Activated naive CD4-positive, alpha-beta T cell treated with Interleukin-2 at 50 U/mL for 16 hours (primary cell): ENCODE measurements at places on chromosomes 1 and 21.

- peak; percentile 41 for DNase-seq
These were observed 1.4 kb downstream of the PMF1 start for GRCh38 chr1:156214024-156214748.

DNA sequence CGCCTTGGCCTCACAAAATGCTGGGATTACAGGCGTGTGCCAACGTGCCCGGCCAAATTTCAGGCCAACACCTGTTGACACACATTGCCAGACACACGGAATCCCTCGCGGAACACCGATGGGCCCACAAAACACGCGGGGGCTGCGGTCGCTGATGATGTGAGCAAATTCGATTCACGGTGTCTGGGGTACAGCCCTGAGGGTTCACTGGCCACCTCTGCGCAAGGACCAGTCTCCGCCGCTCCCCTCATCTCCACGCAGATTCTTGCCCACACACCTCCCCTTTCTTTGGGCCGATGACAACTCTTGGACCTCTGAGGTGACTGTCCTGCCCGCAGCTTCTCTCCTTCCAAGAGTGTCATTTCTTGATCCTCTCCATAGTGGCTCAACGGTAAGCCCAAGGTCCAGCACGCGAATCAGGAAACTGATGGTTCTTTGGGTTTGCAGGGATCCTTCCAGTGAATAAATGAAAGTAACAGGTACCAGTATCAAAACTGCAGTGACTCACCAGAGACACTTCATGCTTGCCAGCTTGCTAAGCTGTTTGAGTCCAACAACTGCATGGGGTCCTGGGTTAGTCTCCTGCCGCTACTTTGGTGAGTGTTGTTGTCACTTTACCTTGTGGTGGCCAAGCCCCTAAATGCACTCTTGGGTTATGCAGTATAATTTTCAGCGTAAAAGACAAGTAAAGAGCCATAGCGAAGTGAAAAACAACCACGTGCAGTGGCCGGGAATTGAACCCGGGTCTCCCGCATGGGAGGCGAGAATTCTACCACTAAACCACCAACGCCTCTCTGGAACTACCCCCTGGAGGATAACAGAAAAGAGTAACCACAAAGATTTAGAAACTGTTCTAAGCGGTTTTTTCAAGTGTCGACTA is 11.0 kb upstream of the RNU1-3 start:
- peak; percentile 66 for DNase-seq

DNA sequence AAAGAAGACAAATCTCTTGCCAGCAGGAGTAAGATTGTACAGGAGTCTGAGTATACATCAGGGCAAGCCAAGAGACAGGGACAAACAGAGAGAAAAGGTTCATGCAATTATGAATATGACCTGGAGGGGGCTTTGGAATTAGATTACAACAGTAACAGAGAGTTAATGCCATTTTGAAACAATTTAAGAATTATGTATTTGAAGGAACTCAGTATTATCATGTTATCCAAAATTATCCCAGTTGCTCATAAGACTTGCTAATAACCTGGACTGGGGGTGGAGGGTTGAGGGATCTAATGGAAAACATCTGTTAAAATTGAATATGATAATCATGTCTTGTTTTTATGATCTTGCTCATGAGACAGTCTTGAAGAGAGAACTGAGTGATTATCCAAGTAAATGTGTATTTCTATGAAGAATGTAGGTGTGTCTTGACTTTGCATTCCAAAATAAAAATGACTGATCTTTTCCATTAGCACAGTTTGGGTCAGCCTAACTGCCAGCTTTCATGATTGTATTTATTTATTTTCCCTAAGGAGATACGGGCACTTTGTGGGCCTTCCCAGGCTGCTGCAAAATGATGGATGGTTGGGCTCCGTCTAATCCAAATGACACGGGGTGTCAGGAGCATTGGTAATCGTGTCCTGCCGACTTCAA is 117.7 kb downstream of the ERG start:
- no peak for DNase-seq

DNA sequence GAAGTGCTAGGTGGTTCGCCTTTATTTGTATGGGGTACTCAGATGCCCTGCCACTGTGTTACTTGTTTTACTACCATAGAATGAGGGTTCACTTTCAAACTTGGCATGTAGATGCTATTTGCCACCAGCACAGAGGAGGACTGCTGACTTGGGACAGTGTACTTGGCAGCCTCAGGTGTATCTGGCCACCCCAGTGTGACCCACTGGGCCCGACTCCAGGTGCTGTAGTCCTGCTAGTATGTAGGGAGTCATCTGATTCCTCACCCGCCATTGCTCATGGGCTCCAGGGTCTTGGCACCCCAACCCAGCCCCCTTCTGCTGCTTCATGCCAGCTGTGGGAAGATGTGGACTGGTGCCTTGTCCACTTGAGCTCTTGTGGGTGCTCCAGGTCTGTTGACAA is 40.0 kb downstream of the ZNF678 start:
- no peak for DNase-seq

- no peak for DNase-seq
These were observed 16.4 kb downstream of the LDLRAD1 start for GRCh38 chr1:54001591-54001990.

- no peak for DNase-seq
These were observed 73.4 kb upstream of the F3 start for GRCh38 chr1:94614996-94615395.

DNA sequence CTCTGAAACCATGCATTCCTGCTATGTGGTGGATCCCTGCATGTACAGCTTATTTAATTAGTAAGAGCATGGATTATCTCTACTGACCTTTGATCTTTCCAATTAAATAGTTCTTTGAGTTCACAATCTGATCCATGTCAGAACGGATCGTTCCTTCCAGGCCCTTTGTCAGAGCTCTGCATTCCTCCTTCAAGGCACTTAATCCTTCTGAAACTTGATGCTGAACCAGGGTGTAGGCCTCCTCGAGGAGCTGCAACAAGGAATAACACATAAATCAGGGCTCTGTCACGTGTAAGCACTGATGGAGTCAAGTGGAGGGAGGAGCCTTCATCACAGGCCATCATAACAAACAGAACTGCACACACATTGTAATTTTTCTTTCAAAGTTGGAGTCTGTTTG is 68.4 kb upstream of the EDEM3 start:
- no peak for DNase-seq

DNA sequence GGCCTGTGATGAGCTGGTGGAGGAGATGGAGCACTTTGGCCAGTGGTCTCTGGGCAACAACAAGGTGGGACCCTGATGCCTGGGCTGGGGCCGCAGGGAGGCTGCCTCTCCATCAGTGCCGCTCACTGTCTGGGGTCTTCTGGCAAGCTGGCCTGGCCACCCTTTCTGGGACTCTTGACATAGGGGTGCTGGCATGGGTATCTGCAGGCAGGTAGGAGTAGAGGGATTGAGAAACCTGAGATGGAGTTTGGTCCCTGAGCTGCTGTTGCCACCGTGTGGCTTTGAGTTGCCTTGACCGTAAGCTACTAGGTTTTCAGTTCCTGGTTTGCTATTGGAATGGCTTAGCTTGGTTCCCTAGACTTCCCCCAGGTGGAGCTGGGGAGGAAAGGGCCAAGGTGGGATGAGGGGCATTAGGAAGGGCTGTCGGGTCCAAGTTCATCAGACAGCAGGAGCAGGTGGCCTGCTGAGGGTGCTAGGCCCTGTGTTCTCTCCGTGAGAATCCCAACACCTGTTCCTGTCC is 13.2 kb upstream of the MFN2 start:
- DNase-seq: no peak

GRCh38 chr1:230857077-230857476 is 11.2 kb downstream of the C1orf198 start:
- no peak for DNase-seq

DNA sequence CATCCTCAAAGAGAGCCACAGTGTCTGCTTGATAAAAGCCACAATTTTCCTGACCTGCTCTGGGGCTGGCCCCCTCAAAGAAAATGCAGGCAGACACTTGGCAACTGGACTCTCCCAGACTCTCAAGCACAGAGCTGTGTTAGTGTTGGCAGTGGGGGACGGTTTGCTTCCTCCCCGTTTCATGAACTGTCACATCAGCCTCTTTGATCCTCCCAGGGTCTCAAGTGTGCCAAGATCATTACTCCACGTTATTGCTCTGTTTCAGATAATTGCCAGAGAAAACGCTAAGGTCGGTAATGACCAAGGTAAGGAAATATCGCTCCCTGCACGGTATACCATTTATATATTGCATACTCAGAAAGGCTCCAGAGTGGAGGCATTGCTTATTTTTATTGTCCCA is 138.8 kb downstream of the NTMT2 start:
- no peak for DNase-seq

DNA sequence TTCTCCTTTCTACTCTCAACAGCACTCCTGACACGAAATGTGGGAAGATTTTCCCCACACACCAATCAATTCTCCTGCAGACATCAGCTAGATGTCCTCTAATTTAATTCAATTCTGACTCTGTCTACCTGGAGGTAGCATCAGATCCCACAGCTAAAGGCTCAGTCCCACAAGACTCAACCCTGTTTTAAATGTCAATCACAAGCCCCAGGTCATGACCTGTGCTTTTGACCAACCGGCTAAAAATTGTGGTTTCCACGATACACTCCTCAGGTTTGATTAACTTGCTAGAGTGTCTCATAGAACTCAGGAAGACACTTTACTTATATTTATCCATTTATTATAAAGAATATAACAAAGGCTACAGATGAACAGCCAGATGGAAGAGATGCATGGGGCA is 27.4 kb downstream of the IL23R start:
- no peak for DNase-seq

- no peak for DNase-seq
These were observed 188.3 kb upstream of the EDN2 start for GRCh38 chr1:41672641-41673361.

DNA sequence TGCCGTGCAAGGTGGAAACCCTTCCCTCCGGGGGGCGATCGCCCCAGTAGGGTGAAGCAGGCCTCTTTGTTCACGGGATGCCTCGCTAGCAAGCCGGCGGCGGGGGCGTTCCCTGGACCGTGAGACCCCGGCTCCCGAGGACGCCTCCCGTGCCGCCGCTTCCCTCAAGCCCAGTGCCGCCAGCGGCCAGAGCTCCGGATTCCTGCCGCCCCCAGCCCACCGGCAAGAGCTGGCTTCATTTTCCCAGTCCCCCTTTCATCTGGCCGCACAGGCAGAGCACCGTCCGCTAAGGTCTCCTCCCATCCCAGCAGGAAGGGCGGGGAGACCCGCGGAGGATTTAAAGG is 16.3 kb downstream of the IER5 start:
- peak; percentile 43 for DNase-seq

GRCh38 chr1:11318982-11319381 is 46.0 kb downstream of the UBIAD1 start:
- no peak for DNase-seq

DNA sequence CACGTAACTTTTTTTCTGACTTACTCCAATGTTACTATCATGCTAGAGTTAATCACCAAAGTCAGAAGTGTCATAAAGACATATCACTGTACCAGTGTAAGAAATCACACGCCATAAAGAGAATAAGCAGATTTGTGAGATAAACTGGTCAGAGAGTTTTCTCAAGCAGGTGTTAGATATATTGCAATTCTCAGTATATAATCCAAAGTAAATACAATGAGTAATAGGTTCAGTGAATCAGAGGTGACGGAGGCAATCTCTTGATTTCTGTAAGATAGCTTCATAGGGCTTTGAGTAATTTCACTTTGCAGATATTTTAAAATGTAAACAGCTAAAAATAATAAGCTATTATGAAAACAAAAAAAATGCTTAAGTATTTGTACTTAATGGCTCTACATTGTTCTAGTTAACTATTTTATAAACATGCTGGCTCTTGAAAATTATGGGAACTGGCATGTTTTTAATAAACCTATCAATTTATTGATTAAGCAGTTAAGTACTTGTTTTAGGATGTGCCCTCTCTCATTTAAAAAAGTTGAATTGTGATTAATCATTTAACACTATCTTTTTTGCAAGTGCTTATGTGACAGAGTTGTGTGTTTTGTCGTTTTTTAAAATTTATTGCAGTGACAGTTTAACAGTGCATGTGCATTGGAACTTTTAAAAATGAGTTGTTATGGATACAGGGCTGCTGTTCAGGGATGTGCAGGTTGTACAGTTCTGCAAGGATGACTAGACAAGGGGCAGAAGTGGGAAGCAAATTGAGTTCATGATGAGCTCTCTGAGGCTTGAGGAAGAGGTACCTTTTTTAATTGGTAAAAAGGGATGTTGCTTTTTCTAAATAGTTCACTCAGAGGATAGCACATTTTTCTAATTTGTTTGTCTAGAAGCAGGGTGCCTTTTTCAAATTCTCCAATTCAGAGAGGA is 119.1 kb downstream of the USP25 start:
- DNase-seq: no peak

- peak; percentile 31 for DNase-seq
These were observed 3.5 kb downstream of the FMO2 start for GRCh38 chr1:171188388-171189266.

DNA sequence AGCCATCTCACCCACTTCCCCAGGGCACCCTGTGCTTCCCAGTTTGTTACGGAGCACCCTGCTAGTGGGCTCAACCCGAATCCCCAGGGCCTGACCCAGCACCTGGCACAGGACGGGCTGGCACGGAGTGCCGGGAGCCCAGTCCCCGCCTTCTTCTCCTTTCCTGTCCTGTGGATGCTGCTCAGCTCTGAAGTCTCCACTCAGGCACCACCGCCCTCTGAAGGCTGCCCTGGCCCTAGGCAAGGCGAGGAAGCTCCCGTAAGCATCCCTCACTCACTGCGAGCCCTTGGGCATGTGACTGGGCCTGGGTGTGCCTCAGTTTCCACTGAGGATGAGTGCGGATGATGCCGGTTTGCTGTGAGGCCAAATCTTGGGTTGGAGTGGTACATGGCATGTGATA is 21.8 kb downstream of the SLC1A7 start:
- no peak for DNase-seq

DNA sequence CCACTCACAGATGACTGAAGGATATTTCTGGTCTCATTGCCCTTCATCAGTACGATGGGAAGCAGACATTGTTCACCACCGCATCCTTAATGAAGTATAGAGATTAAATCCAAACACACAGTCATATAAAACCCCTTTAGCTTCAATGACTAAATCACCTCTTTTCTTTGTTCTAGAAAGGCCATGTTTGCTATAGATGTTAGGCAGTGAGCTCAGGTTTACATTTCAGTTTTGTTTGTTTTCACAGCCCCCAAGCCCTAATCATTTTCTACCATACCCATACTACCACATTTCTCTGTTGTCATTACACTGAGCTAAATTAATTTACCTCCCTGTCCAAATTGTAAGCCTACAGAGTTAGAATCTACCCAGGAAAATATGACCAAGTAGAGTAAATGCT is 385.1 kb downstream of the NTNG1 start:
- DNase-seq: no peak

DNA sequence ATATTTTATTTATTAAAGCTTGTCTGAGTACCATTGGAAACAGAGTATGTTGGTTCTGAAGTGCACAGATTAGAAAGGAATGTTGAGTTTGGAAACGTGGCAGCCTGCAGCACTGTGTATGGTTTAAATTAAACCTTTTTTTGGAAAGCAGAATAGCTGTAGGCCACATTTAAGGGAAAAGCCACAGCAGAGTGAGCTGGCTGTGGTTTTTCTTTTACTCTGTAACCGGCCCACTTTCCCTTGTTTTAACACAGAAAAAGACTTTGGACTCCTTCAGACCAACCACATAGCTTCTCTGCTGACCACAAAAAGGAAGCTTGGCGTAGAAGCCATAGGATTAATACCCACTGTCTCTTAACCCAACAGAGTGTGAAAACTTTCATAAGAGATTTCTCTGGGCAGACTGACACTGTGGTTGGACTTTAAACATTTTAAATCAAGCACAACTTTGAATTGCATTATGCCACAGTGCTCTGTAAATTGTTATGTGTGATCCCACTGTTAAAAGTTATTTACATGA is 75.2 kb downstream of the NFIA start:
- no peak for DNase-seq

GRCh38 chr1:6515771-6516170 is 24.3 kb upstream of the PLEKHG5 start:
- DNase-seq: no peak
